ENCODE measurements at places on chromosomes 5 and 9.

DNA sequence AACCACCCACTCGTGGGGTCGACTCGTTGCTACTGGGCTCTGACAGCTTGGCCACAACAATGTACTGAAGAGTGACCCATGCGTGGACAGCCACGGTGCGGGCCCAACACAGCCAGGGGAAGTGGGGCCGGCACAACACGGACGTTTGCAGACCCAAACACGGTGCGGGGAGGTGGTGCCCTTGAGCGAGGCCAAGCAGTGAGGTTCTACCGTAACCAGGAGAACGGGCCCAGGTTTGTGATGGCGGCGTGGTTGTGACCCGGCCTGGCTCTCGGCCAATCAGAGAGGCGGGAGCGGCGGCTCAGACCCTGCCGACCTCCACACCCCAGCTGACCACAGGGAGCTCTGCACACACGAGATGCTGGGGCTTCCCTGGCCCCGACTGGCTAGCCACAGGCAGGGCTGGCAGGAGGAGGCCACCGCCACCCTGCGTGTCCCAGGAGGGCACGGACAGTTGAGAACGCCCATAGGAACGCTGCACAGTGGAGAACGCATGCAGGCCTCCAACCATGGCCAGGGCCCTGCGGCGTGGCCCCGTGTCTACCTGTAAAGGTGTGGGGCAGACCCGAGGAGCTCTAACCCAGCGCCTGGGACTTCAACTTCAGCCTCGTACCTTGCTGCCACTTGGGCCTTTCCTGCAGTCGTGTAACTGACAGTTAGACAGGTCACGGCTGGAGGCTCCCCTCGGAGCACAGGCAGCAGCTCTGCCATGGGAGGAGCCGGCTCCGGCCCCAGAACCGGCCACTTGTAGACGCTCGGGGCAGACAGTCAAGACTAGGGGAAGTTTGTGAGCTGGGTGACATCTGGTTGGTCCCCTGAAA is 13.7 kb downstream of the BRD3 start:
- no peak for DNase-seq

- no peak for DNase-seq
These were observed 319.5 kb downstream of the PIK3R1 start for GRCh38 chr5:68534956-68535520.

GRCh38 chr9:88197781-88198340 is 59.6 kb upstream of the SPATA31C2 start:
- DNase-seq, result no peak

- DNase-seq, result no peak
These were observed at the start of gene CAST for GRCh38 chr5:96661855-96662724. Gene CAST, plus strand, starts transcription at chr5:96662376. Its CDS starts 47 bp downstream, at chr5:96662423.

- DNase-seq, result no peak
These were observed 60.1 kb downstream of the PDE4D start for GRCh38 chr5:59833448-59833847.

- DNase-seq, result no peak
These were observed 53.1 kb downstream of the NR3C1 start for GRCh38 chr5:143350341-143350740.
